RWPE1 (cell line): ENCODE measurements at places on chromosomes 3 and 15.
A peak's percentile ranks its signal among the peaks of the same experiment; 100 is the strongest.

DNA sequence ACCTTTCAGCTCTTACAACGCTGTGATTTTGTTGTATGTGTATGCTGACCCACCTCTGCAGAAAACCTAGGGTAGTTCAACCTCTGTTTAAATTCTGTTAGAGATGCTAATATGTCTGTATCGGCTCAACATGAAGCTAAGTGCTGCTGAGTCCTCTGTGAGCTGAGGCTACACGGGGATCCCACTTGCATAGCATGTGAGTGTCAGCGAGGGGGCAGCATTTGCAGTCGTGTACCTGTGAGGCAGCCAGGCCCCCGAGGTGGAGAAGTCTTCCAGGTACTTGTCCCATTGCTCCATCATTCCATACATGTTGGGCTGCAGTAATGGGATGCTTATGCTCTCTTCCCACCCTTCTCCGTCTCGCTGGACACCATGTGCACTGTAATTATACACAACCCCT is 3.7 kb downstream of the MKRN2OS start:
- DNase-seq, result no peak

- DNase-seq, result peak; percentile 80
These were observed 2.5 kb upstream of the INAFM2 start for GRCh38 chr15:40320931-40321371.

- no peak for DNase-seq
These were observed 68.6 kb downstream of the KAT2B start for GRCh38 chr3:20108869-20109268.

DNA sequence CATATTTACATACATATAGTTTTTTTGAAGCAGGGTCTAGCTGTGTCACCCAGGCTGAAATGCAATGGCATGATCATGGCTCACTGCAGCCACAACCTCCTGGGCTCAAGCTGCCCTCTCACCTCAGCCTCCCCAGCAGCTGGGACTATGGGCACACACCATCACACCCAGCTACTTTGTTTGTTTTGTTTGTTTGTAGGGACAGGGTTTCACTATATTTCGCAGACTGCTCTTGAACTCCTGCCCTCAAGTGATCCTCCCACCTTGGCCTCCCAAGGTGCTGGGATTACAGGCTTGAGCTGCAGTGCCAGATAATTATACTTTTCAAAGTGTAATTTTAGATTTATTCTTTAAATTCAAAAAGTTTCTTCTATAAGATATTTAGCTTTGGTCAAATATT is 10.2 kb downstream of the GTF2A2 start:
- no peak for DNase-seq

- DNase-seq, result no peak
These were observed 417.4 kb upstream of the ATP11B start for GRCh38 chr3:182375916-182376315.

DNA sequence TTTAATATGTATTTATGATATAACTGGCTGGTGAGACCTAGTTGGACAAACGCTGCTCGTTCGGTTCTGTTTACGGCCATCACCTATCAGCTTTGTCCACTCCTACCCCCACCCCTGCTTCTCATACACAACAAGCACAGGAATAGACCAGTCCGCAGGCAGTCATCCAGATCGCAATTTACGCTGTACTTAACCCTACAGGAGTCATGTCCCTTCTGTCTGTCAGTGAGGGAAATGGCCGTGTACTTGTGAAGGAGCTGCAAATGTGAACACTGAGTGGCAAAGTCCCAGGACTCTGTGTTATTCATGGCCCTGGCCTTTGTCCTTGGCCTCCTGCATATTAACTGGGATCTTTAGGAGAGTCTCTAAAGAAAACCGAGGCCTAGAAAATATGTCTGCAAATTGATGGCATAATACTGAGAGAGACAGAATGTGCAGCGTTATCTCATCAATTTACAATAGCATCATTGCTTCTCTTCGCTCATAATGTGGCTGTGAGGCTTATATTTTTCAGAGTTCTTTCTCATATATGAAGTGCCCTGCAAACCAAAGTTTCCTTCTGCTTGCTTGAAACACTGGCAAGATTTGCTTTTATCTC is 7.2 kb upstream of the ABHD10 start:
- DNase-seq, result no peak

DNA sequence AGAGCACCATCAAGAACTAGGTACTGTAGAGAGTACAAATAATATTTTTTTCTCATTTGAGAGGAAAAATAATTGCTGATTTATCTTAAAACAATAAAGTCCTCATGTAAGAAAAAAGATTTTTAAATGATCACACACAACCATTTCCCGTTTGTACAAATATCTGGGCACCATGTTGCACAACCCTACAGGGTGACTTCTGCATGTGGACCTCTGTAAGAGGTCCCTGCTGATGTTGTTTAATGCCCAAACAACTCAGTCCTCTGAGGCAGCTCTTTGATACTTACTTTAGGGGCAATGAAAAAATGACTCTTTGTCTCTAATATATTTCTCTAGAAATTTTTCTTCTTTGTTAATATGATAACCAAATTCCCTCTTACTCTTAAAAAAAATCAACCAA is 168.1 kb upstream of the SATB1 start:
- DNase-seq, result no peak

GRCh38 chr3:35223632-35224394 is 415.5 kb upstream of the ARPP21 start:
- no peak for DNase-seq

GRCh38 chr3:197791892-197792647 is 1.0 kb downstream of the LRCH3 start:
- DNase-seq, result peak; percentile 50

- DNase-seq, result peak; percentile 16
These were observed 201.1 kb upstream of the LPP start for GRCh38 chr3:187952849-187953248.

DNA sequence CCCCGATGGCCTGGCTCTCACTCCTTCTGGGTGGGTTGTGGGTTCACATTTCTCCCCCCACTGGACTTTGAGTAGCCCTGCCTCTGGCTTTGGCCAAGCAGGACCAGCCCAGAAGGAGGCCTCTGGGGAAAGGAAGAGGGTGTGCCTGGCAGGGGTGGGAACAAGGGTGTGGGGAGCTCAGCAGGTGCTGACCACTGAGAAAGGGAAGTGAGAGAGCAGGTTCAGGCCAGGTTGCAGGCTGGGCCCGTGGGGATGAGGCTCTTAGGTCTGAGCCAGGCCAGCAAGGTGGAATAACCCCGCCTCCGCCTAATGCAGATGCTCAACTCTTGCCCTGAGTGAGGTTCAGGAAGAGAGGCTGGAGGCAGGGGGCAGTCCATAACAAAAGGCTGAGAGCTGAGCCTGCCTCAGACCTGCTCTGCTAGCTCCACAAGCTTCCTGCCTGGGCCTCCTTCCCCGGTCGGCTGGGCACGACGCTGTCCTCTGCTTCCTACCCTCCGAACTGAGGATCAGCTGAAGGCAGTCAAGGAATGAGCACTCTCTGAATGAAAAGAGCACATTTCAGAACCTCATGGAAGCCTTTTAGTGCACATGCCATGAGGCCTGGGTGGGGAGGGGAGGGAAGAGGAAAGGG is 82.7 kb downstream of the TLE3 start:
- DNase-seq, result no peak

DNA sequence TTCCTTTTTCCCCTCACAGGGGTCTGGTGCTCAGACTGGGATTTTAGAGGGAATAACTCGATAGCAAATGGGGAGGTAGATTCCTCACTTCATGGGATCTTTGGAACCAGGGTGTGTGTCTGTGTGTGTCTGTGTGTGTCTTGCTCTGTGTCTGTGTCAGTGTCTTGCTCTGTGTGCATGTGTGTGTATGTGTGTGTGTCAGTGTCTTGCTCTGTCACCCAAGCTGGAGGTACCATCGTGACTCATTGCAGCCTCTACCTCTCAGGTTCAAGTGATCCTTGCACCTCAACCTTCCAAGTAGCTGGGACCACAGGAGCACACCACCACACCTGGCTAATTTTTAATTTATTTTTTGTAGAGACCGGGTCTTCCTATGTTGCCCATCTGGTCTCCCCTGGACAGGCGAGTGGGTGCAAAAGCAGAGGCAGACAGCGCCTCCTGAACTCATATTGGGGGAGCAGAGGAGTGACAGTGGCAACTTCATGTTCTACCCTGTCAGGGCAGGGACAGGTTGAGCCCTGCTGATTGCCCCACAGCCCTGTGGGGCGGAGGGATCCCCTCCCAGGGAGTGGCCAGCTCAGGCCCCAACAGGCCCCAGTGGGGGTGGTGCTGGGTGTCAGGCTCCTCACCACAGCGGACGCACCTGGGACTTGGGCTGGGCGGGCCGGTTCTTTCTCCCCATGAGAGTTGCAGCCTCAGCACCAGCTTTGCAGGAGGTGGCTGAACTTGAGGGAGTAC is 10.4 kb upstream of the SEMA4B start:
- peak; percentile 94 for DNase-seq
